ENCODE measurements at places on chromosomes 4 and X.

DNA sequence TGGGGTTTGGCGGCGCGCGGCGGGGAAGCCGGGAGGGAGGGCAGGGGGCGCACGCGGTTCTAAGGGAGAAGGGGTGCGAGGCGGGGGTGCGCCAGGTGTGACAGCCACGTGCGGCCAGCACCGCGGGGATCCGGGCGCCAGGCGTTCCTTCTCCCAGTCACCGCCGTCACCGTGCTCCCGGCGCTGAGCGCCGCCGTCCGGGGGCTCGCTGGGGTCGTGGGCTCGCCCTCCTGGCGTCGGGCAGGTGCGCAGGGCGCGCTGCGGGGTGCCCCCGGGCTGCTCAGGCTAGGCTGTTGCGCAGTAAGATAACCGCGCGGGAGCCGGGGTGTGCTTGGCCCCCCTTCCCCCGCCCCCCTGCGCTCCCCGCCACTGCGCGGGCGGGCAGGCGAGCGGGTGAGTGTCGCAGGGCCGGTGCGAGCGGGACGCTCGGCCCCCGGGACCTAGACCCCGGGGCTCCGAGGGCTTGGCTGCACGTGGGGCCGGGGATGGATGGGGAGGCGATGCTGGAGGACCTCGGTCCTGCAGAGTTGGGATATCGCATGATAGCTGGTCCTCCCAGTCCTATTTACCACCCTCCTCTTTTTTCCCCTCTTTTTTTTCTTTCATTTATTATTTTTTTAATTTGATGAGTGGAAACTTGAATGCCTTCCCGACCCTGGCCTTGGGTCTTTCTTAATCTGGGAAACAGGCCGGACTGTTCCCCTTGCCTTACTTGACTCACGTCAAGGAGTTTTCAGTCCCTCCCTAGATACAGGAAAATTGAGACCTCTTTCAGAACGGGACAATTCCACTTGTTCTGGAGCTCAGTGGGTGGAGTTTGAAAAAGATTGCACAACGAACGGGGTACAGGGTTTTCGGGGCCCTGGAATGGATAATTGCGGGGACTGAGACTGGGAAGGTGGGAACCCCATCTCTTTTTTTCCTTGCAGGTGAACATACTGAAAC lies 797 bp downstream of the TXLNG start:
- DNase-seq, result peak; percentile 14

DNA sequence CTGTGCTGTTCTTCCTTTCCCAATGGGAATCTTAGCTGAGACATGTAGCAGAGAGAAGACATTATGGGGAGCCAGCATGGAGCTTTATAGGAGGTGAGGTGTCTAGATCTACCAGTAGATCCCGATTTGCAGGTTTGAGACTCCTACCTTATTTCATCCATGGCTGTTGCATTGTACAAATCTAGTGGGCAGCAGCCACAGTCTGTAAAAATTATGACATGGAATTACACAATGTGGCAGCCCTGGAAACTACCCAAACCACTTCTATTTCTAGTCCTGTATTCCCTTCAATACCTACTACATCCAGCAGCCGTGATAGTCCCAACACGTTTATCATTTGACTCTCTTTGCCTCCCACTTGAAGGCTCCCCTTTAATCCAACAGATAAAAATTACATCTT lies 8.1 kb downstream of the ATP7A start:
- DNase-seq, result no peak

GRCh38 chr4:109389369-109390114 lies 44.1 kb upstream of the SEC24B start:
- no peak for DNase-seq

- no peak for DNase-seq
These were observed at the start of gene GPC4 for GRCh38 chrX:133415276-133416105. GPC4 (minus strand) TSS chrX:133415489; CDS start chrX:133414965, 524 bp downstream.

DNA sequence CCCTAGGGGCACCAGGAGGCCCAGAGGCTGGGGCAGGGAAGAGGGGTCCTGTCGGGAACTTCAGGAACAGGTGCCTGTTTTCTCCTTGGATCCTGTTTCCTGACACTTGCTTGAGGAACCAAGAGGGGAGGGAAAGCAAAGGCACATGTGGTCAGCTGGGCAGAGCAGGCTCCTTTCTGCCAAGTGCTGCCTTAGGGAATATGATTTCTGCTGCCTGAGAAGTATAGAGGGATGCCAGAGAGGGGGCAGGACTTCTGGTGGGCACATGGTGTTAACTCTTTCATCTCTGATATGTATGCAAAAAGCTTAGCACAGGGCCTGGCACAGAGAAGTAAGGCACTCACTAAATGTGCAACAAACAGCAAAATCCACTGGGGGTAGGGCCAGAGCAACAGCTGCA lies 51.2 kb upstream of the PJA1 start:
- no peak for DNase-seq

- no peak for DNase-seq
These were observed 227.6 kb upstream of the HDX start for GRCh38 chrX:84729809-84730208.

DNA sequence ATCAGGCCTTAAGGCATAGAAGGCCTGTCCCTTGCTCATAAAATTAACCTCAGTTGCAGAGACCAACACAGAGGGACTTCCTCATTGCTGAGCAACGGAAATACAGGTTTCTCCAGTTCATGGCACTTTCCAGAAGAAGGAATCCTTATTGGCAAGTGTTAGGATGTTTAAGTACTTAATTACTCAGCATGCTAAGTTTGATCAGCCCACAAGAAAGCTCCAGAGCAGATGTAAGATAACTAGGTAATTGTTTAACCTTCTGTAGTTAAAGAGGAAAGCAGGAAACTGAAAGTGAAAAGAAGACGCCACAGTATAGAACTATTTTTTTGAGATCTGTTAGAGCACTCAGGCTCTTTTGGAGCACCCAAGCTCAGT lies 33.5 kb downstream of the SMS start:
- DNase-seq, result no peak

- DNase-seq, result peak; percentile 8
These were observed 85.0 kb upstream of the ZNF81 start for GRCh38 chrX:47751670-47752069.

GRCh38 chrX:114797494-114797893 lies 213.6 kb downstream of the HTR2C start:
- no peak for DNase-seq

- DNase-seq, result no peak
These were observed 173.8 kb upstream of the RAI2 start for GRCh38 chrX:18034945-18035344.

Measured in stimulated activated CD4-positive, alpha-beta T cell treated with anti-CD3 and anti-CD28 coated beads, Interleukin-12 subunit alpha, Interleukin-12 subunit beta, amount 100 ng/mL, for 48 hours (primary cell).